ENCODE measurements at places on chromosomes 6 and 20.

DNA sequence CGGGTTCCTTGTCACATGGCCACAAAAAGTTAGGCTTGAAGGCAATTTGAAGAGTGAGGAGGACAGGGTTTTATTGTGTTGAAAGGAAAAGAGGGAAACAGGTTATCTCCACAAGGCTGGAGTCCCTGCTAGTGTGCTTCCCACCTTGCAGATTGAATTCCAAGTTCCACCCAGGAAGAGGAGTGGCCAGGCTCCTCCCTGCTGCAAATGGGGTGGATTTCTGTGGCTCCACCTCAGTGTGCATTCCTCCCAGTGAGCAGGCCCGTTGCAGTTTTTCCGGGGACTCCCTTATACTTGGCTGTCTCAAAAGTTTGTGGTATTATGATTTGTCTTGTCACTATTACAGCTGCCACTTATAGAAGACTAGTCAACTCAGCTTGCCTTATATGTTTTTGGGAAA, 281.8 kb upstream of the PLCB4 start:
- ATAC-seq = no peak

DNA sequence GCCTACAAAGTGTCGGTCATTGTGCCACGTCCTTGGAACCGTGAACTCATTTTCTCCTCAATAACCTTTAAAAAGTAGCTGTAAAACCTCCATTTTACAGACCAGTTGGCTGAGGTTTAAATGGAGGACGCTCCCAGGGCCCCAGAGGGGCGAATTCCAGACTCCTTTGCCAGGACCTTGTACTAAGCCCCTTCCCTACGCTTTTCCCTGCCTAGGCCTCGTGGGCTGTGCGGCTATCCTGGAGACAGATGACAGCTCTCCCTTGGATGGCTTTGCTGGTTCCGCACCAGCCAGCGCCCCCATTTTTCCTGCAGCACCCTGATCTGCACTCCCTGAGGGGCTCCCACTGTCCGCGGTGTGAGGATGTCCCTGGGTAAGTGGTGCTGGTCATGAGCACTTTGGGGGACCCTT, 12.1 kb upstream of the SNHG17 start:
- no peak for ATAC-seq

DNA sequence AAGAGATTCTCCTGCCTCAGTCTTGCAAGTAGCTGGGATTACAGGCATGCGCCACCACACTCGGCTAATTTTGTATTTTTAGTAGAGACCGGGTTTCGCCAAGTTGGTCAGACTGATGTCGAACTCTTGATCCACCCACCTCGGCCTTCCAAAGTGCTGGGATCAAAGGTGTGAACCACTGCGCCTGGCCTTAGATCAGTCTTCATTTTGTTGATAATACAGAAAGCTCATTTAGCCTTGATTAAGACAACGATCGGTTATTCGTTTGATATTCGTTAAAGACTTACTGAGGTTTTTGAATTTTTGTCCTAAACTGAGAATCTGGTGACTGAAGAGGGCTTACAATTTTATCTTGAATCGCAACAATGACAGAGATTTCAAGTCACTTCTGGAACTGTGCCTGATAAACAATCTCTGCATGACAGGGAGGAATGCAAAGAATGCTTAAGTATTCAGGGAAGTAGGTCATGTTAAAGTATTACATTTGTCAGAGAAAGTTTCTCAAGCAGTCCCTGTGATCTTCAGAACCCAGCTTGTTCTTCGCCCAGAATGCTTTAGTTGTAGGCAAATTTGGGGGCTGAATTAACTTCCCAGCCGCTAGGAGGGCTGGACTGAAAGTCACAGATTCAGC, 14.8 kb downstream of the AKAP12 start:
- ATAC-seq = no peak

DNA sequence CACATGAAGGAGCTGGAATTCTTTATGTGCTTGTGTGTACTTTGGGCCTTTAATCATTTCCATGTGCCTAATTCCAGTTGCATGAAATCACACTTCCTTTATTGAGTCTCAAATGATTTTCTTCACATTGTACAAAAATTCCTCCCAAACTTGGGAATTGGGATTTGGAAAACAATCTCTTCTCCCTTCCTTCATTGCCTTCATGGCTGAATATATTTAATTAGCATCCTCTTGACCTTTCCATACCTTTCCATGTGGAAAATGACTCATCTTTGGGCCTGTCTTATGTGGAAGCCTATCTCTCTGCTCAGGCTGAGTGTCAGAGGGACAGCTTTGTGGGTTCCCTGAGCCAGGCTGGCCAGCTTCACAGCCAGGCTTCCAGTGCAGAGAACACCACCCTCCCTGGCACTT, 33.0 kb upstream of the CDH4 start:
- no peak for ATAC-seq

DNA sequence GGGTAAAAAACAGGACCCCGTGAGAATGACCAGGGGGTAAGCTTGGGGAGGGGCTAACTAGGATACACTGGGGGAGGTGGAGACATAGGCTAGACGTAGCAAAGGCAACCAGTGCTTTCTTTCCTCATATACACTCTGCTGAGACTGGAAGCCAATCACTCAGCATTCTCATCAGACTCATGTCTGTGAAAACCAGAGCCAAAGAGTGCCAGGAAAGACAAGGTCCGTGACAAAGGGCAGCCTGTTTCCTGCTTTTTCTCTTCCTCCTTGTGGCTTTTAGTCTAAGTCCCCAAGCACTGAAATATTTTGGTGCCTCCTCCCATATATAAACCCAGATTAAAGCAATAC, 97.9 kb upstream of the NEDD9 start:
- ATAC-seq = peak; percentile 61

DNA sequence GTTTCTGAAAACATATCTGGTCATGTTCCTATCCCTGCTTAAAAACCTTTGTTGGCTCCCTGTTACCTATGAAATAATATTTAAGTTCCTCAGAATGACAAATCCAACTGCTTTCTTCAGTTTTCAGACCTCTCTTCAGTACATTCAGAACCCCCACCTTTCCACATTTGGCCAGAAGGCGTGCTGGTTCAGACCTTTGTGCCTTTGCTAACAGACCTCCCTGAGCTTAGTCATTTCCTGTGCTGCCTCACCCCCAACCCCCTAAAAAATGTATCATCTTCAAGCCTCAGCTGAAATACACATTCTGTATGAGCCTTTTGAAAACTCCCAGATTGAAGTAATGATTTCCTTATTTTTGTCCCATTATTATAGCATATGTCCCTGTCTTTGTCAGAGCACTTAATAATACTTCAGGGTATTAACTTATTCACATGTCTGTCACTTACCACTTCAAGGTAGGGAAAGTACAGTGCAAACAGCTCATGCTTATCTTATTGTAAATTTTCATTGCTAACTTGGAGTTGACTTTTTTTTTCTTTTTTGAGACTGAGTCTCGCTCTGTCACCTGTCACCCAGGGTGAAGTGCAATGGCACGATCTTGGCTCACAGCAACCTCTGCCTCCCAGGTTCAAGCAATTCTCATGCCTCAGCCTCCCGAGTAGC, 19.7 kb downstream of the FAM217A start:
- ATAC-seq = no peak

- ATAC-seq = no peak
Observed at GRCh38 chr6:158808442-158808833, 10.7 kb downstream of the EZR start.

- no peak for ATAC-seq
Observed at GRCh38 chr20:22460803-22461202, 123.6 kb downstream of the FOXA2 start.

- no peak for ATAC-seq
Observed at GRCh38 chr6:47836046-47836445, 54.2 kb downstream of the OPN5 start.

DNA sequence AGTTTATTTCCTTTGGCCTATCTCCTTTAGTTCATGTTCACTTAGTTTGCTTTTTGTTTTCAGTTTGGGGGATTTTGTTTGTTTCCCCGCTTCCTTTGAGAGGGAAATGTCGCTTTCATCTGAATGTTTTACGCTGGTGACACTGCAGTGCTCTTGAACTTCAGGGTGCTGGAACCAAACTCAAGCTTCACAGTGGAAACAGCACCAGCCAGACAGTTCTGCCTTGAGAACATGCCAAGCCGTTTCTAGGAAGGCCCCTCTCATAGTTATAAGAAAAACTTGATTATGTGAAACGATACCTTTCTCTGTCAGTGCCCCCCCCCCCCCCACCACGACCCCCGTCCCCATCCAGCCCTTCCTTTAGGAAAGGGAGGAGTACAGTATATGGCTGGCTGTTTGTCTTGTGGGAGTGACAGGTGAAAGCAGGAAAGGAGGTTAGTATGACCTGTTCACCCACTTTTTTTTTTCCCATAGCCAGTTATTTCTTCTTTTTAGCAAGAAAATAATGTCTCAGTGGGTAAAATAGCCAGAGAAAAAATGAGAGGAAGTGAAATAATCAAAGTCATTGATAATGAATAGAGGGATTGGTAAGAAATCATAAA, 130.1 kb downstream of the LRRC1 start:
- no peak for ATAC-seq

DNA sequence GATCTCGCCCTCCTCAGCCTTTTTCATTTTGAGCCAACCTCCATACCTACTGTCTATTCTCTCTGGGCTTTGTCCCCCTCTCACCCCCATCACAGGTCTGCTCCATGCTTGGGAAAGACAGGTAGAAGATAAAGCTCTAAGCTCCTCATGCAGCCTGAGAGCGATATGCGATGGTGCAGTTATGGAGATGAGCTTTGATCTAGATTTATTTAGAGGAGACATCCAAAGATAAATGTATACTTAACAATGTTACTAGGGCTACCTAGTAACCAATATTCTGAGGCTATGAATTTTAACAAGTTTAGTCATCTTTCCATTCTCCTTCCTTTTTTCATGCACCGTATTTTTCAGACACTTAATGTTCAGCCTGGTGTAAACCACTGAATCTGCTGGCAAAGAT, 95.3 kb downstream of the TRDN start:
- ATAC-seq = peak; percentile 50

GRCh38 chr6:43634702-43635303, 837 bp upstream of the MAD2L1BP start:
- no peak for ATAC-seq

DNA sequence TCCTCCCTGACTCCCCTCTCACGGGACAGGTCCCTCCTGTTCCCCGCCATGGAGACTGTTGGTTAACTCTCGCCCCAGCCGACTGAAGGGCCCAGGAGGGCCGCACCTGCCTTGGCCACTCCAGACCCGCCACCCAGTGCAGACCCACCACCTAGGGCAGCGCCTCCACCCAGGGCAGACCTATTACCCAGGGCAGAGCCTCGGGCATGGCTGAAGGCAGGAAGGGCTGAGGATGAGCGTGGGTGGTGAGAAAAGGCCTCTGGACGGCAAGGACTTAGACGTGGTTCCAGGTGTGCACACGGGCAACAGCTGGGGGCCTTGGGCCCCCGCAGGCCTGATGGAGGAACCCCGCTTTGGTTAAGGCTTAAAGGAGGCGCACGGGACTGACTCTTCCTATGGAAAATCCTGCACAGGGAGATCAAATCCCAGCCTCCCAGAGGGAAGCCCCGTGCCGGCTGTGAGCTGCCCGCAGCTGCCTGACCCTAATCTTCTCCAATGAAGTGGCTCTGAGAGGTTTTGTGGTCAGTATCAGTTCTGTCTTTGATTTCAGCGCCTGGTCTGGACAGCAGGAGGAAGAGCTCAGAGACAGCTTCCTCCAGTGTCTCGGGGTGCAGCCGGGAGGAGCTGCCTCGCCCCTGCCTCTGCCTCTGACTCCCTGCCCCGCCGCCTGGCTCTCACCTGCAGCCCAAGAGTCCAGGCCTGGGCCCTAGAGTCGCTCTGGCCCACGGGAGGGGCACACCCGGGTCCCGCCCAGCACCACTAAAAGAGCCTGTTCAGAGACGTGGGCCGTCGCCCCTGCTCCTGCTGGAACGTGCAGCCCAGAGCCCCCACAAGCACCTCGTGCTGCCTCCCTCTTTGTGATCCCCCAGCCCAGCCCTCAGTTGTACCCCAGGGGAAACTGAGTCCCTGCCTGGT, 12.1 kb upstream of the CHRNA4 start:
- ATAC-seq = no peak

DNA sequence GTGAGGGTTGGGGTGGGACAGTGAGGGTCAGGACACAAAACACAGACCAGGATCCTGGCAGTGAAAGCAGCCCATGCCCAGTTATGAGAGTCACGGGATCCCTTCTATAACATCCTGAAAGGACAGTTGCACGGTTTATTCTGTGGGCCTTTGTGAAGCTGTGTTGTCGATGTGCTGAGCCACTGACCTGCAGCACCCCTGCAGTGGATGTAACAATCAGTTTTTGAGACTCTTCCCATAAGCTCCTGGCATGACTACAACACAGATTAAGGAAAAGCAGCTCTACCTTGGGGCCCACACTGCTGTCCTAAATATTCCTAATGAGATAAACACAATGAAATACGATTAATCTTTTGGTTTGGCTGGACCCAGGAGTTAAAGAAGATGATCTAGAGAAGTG, 3.7 kb downstream of the PYGB start:
- no peak for ATAC-seq

DNA sequence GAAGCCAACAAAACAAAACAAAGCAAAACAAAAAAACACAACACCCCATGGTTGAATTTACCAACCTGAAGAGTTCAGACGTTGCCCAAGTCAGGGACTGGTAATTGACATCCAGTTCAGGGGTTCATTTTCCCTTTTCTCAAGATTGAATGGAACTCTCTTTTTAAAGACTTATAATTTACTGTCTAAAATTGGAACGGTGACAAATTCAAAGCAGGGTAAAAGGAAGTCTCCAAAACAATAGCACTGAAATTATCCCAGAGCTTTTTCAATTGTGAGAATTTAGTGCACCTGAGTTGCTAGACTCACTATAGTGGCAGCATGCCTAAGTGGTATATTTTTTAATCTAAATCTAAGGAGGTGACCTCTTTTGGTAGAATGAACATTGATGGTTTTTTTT, 90.9 kb upstream of the PREP start:
- ATAC-seq = no peak

- no peak for ATAC-seq
Observed at GRCh38 chr6:291204-291696, 1.0 kb upstream of the DUSP22 start.

GRCh38 chr6:44667668-44668390, 280.3 kb downstream of the CDC5L start:
- ATAC-seq = no peak

DNA sequence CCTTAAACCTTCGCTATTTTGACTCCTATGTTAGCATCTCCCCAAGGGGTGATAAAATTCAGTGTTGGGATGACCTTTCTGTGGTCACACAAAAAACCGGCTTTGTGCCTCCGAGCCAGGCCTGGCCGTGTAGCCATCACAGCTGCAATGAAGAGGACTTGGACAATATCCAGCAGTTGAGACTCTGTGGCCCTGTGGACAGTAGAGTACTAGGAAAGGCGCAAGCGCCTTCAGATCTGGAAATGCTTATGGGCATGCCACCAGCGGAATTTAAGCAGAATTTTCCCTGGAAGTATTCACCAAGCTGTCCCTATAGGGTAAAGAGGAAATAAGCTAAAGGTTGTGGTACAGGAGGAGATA, 63.3 kb upstream of the SLC2A12 start:
- no peak for ATAC-seq

- peak; percentile 64 for ATAC-seq
Observed at GRCh38 chr20:32091888-32092346, 17.6 kb upstream of the TM9SF4 start.

GRCh38 chr6:14123386-14124111, 6.0 kb downstream of the CD83 start:
- ATAC-seq = no peak

- ATAC-seq = no peak
Observed at GRCh38 chr6:142485256-142485655, 183.4 kb downstream of the ADGRG6 start.

- ATAC-seq = no peak
Observed at GRCh38 chr20:20255099-20255498, 112.8 kb upstream of the INSM1 start.

Measured in stimulated activated memory B cell treated with anti-CD40 and anti-IgM and Interleukin-4, amounts not matched to agents 10 μg/mL and 1 μg/mL and 100 μg/mL, for 72 hours (primary cell).